ENCODE measurements at places on chromosomes 16 and 17.

DNA sequence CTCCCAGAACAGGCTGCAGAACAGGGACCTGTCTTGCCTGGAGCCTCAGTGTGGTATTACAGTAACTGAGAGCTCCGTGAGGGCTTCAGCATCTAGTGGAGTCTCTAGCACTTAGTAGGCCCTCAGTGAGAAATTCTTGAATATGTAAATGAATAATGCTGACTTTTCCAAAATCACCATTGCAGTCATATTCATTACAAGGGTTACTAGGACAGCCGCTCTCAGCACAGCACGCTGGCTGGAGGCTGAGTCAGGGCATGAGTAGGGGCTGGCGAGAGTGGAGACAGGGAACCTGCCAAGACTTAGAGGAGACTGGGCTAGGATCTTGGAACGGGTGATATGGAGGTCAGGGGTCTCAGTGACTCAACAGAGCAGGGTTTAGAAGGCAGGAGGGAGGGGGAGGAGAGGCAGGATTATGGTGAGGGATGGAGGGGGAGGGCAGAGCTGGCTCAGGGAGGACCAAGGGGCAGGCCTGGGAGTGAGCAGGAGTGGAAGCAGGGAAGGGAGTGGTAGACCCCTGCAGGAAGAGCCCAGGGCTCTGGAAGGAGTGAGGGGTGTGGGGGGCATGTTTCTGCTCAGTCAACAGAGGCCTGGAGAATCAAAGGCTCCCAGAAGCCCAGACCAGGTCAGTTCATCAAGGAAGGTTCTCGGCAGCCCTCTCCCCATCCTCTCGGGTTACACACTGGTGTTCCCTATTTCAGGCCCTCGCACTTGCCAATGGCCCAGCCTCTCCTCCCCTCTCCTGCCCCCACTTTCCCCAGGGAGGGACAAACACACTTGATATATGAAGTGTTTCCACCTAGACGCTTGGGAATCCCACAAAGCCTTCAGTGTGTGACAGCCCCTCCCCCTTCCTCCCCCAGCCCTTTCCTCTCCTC lies 42.3 kb downstream of the FZD2 start:
- no peak for DNase-seq

DNA sequence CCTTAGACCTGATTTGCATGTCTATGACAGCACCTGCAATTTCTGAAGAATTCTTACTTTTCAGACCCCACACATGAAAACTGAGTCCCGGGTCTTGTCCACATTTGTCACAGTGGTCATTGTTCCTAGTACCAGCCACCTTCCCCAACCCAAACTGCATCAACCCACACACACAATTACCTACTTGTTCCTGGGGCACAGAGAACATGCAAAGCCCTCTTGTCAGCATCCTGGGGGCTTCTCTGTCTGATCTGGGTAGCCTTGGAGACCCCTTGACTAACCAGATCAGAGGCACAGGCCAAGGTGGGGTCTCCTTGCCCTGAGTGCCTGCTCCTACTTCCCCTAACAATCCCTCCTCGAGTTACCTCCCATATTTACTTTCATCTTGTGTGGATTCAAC lies 36.7 kb upstream of the PIK3R6 start:
- DNase-seq = no peak

DNA sequence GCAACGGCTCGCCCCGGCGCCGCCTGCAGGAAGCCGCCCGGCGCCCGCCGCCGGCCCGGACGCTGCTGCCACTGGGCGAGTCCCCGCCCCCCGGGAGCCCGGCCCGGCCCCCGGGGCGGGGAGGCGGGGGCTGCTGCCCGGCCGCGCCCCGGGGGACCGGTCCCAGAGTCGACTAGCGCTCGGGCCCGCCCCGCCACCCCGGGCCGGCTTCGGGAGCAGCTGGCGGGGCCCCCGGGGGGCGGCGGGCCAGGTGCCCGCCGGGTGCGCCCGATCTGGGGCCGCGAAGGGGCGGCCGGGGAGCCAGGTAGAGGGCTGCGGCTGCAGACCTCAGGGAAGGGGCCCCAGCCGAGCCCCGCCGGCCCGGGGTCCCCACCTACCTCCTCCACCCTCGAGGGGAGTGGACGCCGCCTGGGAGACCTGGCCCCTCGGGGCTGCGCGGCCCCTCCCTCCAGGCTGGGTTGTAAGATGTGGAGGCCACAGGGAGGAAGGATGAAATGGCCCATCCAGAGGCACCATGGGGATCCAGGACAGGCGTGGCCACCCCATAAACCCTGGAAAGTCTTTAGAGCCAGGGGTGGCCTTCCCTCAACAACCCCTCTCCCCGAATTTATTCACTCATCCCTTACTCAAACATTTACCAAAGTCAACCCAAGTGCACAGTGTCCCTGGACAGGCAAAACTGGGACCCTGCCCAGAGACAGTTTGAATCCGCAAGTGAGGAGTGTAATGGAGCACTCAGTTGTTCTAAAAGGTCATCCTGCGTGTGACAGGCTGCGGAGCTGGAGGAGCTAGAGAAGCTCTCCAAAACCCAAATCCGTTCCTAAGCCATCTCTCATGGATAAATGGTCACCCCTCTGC lies at the start of gene CDYL2:
Gene CDYL2 (minus strand): TSS at position 73 of the 858 bp plus-strand sequence. CDS start 425 bp downstream, outside the sequence.
- peak; percentile 33 for DNase-seq

DNA sequence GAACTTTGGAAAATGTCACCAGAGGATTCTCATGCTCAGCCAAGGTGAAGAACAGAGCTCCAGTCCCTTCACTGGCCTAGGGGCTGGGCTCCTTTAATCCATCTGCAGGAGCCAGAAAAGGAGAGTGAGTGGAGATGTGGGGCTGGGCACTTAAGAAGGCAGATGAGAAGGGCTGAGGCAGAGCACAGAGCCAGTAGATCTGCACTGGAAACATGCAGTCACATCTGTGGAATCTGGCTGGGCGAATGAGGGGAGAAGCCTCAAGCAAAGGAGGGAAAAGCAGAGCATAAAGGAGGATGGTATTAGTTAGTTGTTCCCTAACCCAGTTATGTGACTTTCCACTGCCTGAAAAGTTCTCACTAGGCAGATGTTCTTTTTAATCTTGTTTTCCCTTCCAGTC lies 50.4 kb upstream of the BCAR1 start:
- DNase-seq = no peak

Measured in activated gamma-delta T cell treated with Interleukin-2 at 50 U/mL for 16 hours (primary cell).